ENCODE measurements at places on chromosomes 16 and 17.

DNA sequence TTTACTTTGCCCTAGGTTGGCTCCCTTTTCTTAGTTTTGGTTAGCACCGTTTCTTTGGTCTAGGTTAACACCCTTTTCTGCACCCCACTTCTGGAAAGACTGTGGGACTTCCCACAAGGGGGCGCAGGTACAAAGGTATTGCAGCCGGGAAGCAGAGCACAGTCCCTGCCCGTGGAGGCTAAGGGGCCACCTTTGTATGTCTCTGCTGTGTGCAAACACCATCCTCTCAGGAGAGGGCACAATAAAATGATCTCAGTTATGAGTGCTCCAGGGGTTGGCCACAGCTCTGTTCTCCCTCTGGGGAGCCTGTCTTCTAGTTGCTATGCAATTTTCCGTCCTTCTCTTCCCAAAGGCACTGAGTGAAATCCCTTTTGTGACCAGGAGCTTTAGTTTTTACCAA is 28.4 kb upstream of the TMC5 start:
- peak; percentile 57 for DNase-seq

- DNase-seq: no peak
Measured at GRCh38 chr17:74297941-74298340, 23.9 kb downstream of the DNAI2 start.

GRCh38 chr16:1503110-1503955 is 10.2 kb downstream of the TELO2 start:
- DNase-seq: no peak

GRCh38 chr16:88349903-88350900 is 32.6 kb upstream of the ZNF469 start:
- no peak for DNase-seq

DNA sequence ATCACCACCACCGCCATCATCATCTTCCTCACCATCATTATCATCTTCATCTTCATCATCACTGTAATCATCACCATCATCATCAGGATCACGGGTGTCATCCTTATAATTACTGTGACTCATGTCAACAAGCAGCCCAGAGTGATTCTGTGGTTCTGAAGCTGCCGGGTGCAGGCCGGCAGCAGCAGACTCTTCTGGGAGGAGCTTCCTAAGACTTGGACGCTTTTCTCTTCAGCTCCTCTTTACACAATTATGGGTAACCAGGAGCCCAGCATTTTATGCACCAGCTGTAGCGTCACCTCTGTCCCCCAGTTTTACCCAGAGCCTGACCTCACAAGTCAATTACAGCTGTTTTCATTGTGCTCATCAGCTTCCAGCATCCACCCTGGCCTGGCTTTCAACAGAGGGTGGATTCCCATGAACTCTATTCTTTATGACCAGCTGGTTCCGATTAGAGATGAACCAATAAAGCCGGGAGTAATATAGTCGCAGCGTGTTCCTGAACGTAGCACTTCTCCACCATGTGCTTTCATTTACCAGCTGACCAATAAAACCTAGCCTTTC is 275.8 kb downstream of the FOXL1 start:
- no peak for DNase-seq

DNA sequence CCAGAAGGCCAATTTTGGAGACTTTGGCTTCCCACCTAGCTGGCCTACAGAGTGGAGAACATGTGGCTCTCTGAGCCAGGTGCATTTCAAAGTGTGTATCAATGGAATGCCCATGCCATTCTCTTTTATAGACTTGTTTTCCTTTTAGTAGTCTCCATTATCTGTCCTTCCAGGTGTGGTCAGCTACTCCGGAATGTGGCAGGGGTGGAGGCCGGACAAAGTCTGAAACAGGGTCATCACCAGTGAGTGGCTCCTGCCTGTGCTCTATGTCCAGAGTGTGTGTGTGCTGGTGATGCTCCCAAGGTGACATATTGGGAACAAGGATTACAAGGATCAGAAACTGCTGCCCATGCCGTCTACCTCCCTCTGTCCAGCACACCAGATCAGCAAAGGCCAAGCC is 3.8 kb upstream of the TMEM220 start:
- no peak for DNase-seq

- no peak for DNase-seq
Measured at GRCh38 chr16:35908942-35909341, 2449.5 kb downstream of the TP53TG3F start.

DNA sequence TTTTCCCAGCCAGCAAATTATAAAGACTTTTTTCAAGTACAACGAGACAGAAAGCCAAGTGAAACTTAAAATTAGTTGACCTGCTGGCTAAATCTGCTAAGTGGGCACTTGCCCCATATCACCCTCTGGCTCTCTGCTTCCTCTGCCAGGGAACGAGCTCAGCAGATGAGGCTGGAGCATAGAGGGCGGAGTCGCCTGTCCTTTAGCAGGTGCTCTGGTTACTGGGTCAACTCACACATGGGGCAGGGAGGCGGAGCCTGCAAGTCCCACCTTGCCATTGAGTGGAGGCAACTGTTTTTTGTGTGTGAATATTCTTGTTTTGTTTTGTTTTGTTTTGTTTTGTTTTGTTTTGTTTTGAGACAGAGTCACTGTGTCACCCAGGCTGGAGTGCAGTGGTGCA is 62.5 kb downstream of the EMP2 start:
- DNase-seq: no peak

DNA sequence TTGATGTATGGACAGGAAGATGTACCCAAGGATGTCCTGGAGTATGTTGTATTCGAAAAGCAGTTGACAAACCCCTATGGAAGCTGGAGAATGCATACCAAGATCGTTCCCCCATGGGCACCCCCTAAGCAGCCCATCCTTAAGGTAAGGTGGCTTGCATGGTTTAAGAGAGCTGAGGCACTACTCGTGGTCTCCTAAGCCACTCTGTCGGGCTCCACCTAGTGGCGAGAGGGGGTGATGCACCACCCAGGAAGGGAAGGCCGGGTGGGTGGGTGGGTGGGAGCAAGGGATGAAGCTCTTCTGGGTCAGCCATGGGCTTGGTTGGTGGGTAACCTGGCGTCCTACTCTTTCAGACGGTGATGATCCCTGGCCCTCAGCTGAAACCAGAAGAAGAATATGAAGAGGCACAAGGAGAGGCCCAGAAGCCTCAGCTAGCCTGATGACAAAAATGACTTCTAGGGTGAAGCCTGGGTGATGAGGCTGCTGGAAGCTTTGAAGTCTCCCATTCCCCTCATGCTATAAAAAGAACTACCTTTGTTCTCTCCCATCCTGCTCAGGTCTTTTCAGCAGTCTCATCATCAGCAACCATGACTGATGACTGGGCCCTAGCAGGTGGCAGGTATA is 21.5 kb downstream of the GPR179 start:
- DNase-seq: no peak

DNA sequence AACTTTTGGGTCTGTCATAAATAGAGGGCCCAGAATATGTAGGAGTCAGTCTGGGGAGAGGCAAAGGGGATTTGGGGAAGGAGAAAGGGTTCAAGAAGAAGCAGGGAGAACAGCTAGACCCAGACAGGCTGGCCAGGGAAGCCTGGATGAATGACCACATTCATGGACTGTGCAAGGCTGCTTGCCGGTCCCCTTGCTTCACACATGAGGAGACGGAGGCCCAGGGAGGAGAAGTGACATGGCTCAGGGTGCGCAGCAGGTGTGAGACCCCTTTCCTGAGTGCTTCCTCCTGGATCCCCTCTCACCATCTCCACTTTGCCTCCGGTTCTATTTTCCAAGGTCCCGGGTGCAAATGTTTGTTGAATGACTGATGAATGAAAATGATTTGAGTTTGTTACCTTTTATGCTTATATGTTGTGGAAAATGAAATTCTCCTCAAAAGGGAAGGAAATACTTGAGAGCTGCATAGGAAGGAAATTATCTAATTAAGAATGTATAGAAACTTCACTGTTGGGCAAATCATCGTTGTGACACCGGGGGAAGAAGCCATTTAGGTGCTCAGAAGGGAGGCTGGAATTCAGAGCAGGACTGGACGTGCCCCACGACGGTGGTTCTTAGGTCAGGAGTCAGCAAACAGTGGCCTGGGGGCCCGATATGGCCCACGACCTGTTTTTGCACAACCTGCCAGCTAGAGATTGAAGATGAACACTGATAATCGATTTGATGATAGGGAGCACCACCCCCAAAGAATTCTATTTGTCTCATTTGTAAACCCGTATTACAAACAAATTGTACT is 559 bp downstream of the ITGAM start:
- no peak for DNase-seq

- DNase-seq: no peak
Measured at GRCh38 chr17:79081571-79082276, 7.1 kb downstream of the ENGASE start.

- no peak for DNase-seq
Measured at GRCh38 chr17:3770466-3770865, 30.5 kb downstream of the ITGAE start.

DNA sequence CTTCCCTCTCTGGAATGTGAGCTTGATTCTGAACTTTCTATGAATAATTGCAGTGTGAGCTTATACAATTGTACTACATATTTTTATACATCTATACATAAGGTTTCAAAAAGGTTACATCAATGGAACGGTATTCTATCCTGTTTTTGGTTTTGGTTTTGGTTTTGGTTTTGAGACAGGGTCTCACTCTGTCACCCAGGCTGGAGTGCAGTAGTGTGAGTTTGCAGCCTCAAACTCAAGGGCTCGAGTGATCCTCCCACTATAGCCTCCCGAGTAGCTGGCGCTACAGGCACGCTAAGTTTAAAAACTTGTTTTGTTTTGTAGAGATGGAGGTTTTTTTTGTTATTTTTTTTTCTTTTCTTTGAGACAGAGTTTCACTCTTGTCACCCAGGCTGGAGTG is 1.1 kb downstream of the CTRB1 start:
- no peak for DNase-seq

- DNase-seq: peak; percentile 89
Measured at GRCh38 chr17:28854457-28855335, at the start of gene ERAL1. TSS of gene ERAL1 (plus strand) at chr17:28855016. CDS start at chr17:28855035, 19 bp downstream.

GRCh38 chr17:77645072-77646045 is 313.1 kb upstream of the TNRC6C start:
- DNase-seq: peak; percentile 43

DNA sequence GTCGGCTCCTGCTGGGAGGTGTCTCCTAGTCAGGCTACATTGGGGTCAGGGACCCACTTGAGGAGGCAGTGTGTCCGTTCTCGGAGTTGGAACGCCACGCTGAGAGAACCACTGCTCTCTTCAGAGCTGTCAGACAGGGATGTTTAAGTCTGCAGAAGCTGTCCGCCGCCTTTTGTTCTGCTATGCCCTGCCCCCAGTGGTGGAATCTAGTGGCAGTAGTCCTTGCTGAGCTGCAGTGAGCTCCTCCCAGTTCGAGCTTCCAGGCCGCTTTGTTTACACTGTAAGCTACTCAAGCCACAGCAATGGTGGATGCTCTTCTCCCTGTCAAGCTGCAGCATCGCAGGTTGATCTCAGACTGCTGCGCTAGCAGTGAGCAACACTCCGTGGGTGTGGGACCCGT is 36.0 kb downstream of the ITFG1 start:
- no peak for DNase-seq

DNA sequence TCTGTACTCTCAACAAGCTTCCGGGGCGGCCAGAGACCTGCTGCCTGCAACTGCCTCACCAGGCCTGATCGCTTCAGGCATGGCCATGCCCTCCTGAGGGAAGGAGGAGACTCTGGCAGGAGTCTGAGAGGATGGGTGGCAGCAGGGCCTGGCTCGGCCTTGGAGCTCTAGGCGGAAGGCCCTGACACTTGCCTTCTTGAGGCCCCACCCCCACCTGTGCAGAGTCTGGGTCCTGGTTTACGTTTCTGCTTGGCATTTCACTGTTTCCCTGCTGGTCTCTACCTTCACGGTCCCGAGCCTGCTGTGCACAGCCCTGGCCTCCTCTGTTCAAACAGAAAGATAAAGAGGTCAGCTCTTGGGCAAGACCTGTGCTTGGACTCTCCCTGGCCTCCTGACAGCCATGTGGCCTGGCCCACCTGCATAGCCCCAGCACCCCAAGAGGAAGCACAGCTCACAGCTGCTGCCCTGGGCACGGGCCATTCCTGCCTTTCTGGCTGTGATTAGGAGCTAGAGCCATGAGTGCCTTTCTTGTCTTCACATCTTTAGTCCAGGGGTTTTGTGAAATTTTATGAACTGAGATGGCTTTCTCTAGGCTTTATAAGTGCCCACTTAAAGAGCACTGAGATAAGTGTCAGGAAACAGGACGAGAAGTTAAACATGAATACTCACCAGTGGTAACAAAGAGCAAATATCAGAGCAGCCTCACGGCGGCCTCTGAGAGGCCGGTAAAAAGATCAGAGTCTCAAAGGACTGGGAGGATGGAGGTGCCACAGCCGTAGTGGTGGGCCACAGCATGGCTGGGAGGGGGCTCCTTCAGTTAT is 25.6 kb upstream of the MTSS2 start:
- peak; percentile 64 for DNase-seq

DNA sequence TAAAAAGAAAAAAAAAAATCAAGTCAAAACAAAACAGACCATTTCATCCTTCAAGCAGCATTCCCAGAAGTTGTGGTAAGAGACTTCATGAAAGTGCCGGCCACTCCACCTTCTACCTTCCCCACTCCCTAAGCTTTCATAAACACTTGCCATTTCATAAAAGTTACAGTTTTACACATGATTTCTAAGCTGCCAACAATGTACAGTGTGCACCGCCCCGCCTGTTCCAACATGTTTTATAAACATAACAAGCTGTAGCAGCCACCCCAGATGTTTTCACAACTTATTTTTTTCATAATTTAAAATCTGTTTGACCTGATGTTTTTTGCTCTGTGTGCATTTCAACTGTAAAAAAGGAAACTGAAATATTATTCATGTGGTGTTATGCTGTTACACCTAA is 608.1 kb downstream of the TOX3 start:
- no peak for DNase-seq

- DNase-seq: no peak
Measured at GRCh38 chr17:2022647-2023240, 2.4 kb downstream of the RTN4RL1 start.

DNA sequence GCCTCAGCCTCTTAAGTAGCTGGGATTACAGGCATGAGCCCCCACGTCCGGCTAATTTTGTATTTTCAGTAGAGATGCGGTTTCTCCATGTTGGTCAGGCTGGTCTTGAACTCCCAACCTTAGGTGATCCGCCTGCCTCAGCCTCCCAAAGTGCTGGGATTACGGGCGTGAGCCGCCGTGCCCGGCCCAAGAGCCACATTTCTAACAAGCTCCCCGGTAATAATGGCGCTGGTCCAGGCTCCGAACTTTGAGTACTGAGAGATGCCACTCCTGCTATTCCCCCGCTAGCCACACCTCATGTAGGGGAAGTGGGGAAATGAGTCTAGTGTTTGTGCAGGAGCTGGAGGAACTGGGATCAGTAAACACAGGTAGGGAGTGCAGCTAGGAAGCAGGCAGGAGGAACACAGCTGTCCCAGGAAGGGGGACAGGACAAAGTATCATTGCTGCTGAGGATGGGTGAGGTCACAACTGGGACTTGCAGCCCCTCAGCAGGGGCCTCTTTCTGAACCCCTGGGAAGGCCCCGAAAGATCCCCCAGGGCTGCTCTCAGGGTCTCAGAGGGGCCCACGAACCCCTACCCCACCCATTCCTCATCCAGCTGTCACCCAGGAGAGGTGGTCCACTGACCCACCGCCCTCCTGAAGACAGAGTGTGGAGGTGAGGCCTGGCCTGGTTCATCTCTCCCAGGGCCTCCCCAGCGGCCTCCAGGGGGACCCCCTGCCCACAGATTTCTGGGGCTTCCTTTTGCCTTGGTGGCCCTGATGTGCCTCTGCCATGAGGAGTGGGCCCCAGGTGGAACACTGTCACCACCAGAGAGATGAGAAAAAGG is 3.7 kb upstream of the KREMEN2 start:
- no peak for DNase-seq
